AG09309 (cell line): ENCODE measurements at places on chromosomes 6 and 20.

GRCh38 chr6:13292774-13293173 lies 35.6 kb downstream of the TBC1D7 start:
- DNase-seq: no peak

- no peak for DNase-seq
These were observed 29.6 kb downstream of the RNASET2 start for GRCh38 chr6:166926748-166927147.

DNA sequence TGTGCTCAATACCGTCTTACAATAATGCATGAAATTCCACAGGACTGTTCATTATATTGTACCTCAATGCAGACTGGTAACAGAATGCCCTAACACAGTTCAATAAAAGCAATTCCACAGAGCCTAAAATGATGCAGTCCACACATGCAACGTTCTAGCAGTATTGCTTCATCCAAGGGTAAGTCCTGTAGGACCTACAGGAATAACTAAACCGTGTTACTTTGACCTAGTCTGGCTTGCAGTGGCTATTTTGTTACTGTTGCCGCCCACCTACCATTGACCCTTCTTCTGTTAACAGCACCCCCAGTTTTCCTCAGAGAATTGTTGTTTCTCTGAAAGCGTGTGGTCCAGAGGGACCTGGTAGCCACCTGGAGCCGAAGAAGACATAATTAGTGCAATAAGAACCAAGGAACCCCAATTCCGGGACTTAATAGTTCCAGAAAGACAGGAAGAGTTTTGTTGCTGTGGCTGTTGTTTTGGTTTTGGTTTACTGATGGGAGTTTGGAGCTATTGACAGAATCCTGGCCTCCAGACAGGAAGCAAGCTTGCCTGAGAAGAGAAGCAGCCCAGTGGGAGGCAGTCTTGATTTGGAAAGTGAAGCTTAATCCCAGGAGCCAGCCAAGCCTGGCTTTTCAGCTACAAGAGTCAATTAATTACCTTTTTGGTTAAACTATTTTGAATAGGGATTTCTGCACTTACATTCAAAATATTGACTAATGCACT lies 91.3 kb downstream of the FRK start:
- DNase-seq: no peak

DNA sequence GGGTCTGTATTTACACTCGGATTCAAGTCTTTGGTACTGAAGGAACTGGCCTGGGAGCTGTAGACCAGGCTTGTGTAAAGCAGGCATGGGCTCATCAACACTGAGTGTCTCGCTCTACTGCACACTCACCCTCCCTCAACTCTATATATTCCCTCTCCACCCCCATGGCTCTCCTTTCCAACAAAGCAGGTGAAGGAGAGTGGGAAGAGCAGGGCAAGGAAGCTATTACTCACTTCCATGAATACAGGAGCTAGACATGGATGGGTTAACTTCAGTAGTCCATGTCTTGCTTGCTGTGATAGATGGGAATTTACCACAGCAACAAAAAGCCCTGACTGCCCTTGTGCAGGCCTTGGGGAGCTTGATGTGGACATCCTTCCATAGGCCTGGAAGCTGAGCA lies 20.7 kb upstream of the SLC2A12 start:
- no peak for DNase-seq

DNA sequence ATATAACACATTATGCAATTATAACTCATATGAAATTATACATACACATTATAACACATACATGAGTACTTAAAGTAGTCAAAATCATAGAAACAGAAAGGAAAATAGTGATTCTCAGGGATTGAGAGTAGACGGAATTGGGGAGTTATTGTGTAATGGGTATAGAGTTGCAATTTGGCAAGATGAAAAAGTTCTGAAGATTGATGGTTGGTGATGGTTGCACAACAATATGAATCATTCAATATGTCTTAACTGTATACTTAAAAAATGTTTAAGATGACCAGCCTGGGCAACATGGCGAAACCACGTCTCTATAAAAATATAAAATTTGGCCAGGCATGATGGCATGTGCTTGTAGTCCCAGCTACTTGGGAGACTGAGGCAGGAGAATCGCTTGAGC lies 372.7 kb downstream of the CDKAL1 start:
- DNase-seq: peak; percentile 57

GRCh38 chr20:50027611-50028105 lies 44.9 kb downstream of the SNAI1 start:
- peak; percentile 75 for DNase-seq

GRCh38 chr6:12482386-12483375 lies 192.5 kb downstream of the EDN1 start:
- DNase-seq: no peak

- no peak for DNase-seq
These were observed 40.9 kb downstream of the VSTM2L start for GRCh38 chr20:37943501-37944455.

DNA sequence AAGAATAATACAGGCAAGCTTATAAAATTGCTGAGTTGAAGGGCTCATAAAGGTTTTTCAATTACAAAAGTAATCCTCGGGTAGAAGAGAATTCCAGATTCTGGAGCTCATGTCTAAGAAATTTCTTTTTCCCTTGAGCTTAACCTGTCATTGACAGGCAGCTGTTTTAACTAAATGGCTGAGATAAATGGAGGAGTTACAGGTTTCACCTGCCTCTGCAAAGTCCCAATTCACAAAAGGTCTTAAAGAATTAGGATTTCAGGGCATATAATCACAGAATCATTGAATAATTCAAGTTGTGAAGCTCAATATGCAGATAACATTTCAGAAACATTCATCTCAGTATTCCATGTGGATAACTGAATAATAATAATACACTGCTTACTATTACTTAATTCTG lies 660.1 kb upstream of the NRSN1 start:
- DNase-seq: no peak

GRCh38 chr6:43911354-43912115 lies 141.5 kb downstream of the VEGFA start:
- DNase-seq: no peak

GRCh38 chr6:122994256-122994655 lies 1.8 kb upstream of the CLVS2 start:
- DNase-seq: no peak

GRCh38 chr6:32194825-32195651 lies 2.6 kb upstream of the GPSM3 start:
- DNase-seq: peak; percentile 18

- no peak for DNase-seq
These were observed 148.0 kb upstream of the PLN start for GRCh38 chr6:118400098-118400497.

DNA sequence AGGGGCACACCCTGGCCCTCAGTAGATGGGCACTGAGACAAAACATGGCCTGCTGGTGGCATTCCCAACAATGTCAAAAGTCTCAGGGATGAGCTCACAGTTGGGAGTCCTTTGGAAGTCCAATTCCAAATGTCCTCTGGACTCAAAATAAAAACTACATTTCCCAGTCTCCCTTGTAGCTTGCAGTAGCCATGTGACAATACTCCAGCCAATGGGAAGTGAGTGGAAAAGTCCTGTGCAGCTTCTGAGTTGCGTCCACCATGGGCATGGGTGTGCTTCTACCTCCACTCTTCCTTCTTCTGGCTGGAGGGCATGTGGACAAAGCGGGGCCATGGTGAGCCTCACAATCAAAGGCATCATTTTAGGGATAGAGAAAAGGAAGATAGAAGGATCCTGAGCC lies 5.8 kb upstream of the ADAM33 start:
- DNase-seq: no peak

- DNase-seq: no peak
These were observed 196.1 kb downstream of the JARID2 start for GRCh38 chr6:15441981-15442380.

DNA sequence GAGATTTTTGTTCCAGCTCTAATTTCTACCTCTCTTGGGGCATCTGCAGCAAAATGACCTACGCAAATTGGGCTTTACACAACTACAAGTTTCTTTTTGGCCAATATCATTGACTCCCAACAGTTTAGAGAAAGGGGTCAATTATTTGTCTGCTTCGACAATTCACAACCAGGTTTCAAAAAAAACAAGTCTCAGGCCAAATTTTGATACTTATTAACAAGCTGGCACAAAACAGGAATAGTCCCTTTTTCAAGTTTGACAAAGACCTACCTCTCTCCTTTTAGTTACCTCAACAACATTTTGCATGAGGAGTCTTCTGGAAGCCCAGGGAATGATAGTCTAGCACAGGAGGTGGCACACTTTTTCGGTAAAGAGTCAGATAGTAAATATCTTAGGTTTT lies 97.9 kb upstream of the TSHZ2 start:
- DNase-seq: no peak

- DNase-seq: no peak
These were observed 65.2 kb downstream of the TRAM2 start for GRCh38 chr6:52511572-52512151.

- no peak for DNase-seq
These were observed 234.4 kb downstream of the PHACTR1 start for GRCh38 chr6:12950976-12951375.

GRCh38 chr6:89952686-89953085 lies 58.4 kb downstream of the GJA10 start:
- peak; percentile 83 for DNase-seq

GRCh38 chr6:157481189-157481864 lies 100.3 kb downstream of the ZDHHC14 start:
- DNase-seq: no peak

DNA sequence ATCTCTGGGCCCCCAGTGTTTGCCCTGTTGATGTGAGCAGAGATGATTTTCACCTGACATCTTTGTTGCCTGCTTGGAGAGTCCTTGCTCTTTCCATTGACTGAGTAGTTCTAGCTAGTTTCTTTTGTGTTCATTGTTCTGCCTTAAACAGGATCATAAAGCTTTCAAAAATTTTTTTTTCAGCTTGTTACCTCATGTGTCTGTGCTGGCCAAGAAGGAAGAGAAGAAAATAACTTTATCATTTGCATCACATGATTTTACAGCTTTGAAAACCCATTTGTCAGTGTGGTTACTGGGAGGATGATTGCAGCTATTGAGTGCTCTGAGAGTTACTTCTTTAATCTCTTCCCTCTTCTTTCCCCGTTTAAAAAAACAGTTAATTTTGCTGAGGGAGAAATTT lies 16.0 kb downstream of the FOXO3 start:
- no peak for DNase-seq

DNA sequence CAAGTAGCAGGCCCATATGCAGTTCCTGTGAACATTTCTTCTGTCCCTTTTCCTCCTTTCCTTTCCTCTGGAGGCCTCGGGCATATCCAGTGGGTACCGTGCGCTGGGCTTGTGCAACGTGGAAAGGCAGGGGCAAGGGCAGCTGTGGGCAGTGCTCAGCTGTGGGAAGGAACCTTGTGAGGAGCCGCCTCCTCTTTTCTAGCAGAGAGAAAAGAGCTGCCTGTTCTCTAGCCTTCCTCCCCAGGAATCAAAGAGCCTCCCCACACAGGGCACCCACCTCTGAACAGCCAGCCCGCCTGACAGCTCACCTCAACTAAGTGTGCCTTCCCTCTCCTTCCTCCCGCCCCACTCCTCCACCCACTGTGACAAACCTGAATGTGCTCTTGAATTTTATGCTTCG lies 143.3 kb upstream of the HDDC2 start:
- no peak for DNase-seq

DNA sequence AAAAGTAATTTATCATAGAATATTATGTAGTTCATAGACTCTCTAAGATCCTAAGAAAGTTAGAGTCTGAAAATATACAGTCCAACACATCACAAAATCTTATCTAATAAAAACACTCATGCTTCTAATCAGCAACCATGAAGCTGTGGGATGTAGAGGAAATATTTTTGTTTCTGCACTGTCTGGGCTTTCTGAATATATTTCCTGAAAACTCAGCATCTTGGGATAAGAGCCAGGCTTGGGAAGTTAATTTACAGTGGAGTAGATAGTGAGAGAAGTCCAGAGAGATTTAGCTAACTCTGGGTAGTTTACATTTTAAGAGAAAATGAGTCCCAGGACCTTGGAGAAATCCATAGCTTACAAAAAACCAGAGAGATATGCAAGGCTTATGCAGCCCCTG lies 150.4 kb upstream of the BMP5 start:
- no peak for DNase-seq

GRCh38 chr6:79632580-79632979 lies 1.5 kb downstream of the SH3BGRL2 start:
- no peak for DNase-seq

DNA sequence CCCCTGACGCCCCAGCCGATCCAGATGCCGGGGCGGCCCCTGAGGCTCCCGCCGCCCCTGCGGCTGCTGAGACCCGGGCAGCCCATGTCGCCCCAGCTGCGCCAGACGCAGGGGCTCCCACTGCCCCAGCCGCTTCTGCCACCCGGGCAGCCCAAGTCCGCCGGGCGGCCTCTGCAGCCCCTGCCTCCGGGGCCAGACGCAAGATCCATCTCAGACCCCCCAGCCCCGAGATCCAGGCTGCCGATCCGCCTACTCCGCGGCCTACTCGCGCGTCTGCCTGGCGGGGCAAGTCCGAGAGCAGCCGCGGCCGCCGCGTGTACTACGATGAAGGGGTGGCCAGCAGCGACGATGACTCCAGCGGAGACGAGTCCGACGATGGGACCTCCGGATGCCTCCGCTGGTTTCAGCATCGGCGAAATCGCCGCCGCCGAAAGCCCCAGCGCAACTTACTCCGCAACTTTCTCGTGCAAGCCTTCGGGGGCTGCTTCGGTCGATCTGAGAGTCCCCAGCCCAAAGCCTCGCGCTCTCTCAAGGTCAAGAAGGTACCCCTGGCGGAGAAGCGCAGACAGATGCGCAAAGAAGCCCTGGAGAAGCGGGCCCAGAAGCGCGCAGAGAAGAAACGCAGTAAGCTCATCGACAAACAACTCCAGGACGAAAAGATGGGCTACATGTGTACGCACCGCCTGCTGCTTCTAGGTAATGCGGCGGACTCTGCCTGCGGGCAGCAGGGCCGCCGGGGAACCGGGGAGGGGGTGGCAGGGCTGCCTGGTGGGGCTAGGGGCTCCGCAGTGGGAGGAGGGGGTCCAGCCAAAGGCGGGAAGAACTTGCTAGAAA lies 2.3 kb downstream of the GNAS start:
- DNase-seq: no peak

- no peak for DNase-seq
These were observed 117.8 kb upstream of the F13A1 start for GRCh38 chr6:6438286-6438685.

DNA sequence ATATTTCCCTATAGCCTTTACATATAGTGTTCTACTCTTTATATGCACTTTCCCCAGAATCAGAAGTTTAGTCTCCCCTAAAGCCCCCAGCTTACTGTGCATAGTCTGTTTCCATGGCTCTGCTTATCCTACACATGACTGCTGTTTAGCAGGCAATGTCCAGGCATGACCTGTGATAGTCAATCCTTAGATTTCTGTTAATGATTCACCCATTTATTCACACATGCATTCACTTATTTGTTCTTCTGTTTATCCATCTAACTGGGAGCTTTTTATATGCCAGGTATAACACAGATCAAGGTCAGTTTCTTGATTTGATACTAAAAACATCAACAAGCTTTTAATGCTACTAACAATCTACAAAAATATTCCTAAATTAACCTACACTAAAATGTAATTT lies 300.8 kb downstream of the PHF3 start:
- DNase-seq: no peak
